NCI-H1930 (cell line): ENCODE measurements at places on chromosomes 4 and X.
A peak's percentile ranks its signal among the peaks of the same experiment; 100 is the strongest.

- DNase-seq: no peak
These were observed 108.2 kb downstream of the EGF start for GRCh38 chr4:110020646-110021443.

DNA sequence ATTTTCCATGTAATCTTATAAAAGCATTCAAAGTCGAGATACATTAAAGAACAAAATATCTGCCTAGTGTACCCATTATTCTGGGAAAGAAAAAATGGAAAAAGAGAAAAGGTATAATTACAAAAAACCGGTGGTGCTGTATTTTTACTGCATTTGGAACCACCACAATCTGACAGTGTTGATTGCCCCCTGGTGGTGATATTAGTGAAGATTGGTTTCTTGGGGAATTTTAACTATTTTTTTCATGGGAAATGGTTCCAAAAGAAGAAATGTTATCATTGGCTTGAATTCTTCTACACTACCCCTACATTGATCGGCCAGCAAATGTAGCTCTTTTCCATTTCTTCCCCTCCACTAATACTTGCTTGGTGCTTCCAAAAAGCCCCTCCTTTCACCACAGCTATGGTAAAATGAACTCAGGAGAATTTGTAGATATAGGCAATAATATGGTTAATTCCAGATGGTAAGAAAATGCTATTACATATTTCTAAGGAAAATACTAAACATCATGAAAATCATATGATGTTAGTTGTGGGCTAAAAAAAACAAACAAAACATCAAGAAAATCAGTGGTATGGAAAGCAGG lies 50.0 kb downstream of the COX18 start:
- peak; percentile 28 for DNase-seq

DNA sequence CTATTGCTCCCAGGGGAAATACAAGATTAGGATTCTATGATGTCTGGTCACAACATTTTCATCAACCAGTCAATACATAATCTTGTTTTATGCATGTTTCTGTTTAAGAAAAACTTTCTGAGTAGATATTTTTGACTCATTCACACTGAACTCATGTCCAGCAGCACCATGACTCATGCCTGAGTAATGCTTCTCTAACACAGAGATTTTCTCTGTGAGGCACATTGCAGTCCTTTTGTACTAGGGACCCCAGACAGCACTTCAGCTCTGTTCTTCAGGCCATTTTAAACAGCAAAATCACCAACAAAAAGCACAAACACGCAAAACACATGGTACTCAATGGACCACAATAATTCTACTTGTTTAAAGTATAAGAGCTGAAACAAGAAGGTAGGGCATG lies 83.6 kb downstream of the MXRA5 start:
- no peak for DNase-seq

- no peak for DNase-seq
These were observed 67.4 kb downstream of the APBB2 start for GRCh38 chr4:41146716-41147506.

- no peak for DNase-seq
These were observed 1187.8 kb downstream of the TECRL start for GRCh38 chr4:63221477-63221876.

DNA sequence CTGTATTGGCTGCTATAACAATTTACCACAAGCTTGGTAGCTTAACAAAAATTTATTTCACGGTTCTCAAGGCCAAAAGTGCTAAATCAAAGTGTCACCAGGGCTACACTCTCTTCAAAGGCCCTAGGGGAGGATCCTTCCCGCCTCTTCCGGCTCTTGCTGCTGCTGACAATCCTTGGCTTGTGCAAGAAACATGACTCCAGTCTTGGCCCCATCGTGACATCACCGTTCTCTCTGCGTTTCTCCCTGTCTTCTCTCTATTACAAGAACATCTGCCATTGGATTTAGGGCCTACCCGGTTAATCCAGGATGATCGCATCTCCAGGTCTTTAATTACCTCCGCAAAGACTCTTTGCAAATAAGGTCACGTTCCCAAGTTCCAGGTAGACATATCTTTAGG lies 10.4 kb upstream of the CLCN4 start:
- DNase-seq: no peak

- no peak for DNase-seq
These were observed 237.2 kb downstream of the EVC2 start for GRCh38 chr4:5471206-5471605.

- DNase-seq: no peak
These were observed 146.5 kb downstream of the NDST3 start for GRCh38 chr4:118180776-118181175.

DNA sequence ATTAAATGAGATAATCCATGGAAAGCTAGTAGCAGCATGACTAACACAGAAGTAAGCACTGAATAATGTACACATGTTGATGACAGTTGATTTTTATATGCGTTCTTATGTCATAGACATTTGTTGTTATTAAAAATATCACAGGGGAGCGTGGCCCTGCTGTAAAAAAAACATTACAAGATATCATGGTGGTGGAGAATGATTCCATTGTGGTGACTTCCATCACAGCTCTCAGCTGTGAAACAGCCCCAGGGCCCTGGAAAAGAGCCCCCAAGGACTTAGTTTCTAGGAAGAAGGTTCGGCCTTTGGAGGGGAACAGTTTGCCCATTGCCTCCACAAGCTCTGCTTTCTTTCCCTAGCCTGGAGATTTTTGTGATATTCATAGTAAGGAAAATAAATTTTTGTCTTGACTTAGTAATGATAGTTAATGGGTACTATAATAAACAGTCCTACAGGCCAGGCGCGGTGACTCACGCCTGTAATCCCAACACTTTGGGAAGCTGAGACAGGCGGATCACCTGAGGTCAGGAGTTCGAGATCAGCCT lies 49.9 kb downstream of the FAM114A1 start:
- no peak for DNase-seq
